ENCODE measurements at places on chromosomes 2 and 18.
A peak's percentile ranks its signal among the peaks of the same experiment; 100 is the strongest.

DNA sequence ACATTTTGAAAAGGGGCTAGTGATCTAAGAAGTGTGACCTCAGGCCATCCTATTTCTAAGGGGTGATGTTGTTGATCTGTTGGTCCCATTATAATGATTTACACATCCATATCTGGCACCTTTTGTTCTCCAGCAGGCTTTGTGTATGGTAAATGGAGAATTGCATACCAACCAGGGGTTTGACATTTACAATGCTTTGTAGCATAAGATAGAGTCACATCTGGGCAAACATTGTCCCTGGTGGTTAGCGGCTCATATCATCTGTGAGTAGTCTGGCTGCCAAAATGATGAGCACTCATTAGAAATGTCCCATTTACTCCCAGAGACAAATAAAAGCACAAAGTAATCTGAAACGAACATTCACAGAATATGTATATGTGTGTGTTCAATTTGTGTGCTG lies 1775.5 kb upstream of the CELF4 start:
- no peaks in the 10 kb centered on the region for H3K36me3 ChIP-seq
- DNase-seq = no peak
- H3K27me3 ChIP-seq = no peaks in the 10 kb centered on the region
- no peak overlapping the region for H3K4me3 ChIP-seq

GRCh38 chr18:35343488-35343935 lies 708 bp downstream of the ZNF24 start:
- no peaks in the 10 kb centered on the region for H3K4me1 ChIP-seq
- H3K27ac ChIP-seq = peak overlapping the region; percentile 99
- H3K27me3 ChIP-seq = no peaks in the 10 kb centered on the region
- peak overlapping the region; percentile 92 for H3K4me3 ChIP-seq

DNA sequence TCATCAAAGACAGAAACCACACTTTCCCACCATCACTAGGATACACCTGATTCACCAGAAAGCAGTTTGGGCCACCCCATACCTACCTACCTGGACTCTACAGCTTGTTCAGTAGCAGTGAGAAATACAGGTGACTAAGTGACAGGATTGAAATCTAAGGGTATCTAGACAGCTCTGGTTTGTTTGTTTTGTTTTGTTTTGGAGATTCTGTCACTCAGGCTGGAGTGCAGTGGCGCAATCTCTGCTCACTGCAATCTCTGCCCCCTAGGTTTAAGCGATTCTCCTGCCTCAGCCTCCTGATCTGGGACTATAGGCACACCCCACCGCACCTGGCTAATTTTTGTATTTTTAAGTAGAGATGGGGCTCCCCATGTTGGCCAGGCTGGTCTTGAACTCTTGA lies 3.1 kb downstream of the TTC21B start:
- no peak overlapping the region for H3K27ac ChIP-seq
- H3K4me1 ChIP-seq = peaks cover 12% of the 10 kb centered on the region
- H3K4me3 ChIP-seq = no peak overlapping the region
- DNase-seq = no peak
- H3K36me3 ChIP-seq = no peaks in the 10 kb centered on the region

GRCh38 chr2:172394002-172394401 lies 33.4 kb upstream of the ITGA6 start:
- no peaks in the 10 kb centered on the region for H3K4me1 ChIP-seq
- no peak overlapping the region for H3K4me3 ChIP-seq
- no peak for DNase-seq
- no peaks in the 10 kb centered on the region for H3K27me3 ChIP-seq

All from pancreas (tissue), 10 donors.